ENCODE measurements at places on chromosomes 6 and 20.

- DNase-seq: no peak
Measured at GRCh38 chr20:1085492-1086276, 32.7 kb upstream of the PSMF1 start.

DNA sequence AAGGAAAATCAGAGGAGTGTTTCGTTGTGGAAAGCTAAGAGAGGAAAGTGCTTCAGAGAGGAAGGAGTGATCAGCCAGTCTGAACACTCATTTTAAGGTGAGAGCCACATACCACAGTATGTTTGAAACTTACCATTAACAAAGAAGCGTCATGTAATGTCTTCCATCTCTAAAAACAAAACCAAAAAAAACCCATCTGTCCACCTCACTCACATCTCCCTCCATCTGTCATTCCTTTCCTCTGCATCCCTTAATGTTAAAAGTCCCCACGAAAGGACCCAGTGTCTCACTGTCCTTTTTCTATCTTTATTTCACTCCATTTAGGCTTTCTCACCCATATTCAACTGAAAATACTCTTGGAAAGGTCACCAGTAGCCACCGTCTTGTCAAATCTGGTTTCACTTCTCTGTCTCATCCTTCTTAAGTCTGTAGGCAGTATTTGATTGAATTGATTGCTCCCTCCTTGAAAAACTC, 59.4 kb upstream of the GNRH2 start:
- peak; percentile 6 for DNase-seq

GRCh38 chr20:44648579-44648978, 2.9 kb downstream of the ADA start:
- no peak for DNase-seq

DNA sequence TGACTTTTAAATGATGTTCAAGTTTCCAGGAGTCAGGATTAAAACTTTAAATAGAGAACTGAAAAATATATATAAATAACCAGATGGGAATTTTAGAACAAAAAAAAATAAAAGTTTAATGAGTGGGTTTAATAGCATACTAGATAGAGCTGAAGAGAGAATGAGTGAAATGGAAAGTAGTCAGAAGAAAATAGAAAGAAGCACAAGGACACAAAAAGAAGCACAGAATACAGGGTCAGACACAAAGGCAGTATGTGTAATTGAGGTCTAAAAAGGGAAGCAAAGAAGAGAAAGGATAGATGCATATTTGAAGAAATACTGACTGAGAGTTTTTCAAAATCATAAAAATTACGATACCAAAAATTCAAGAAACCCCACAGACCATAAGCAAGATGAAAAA, 159.8 kb upstream of the FERMT1 start:
- no peak for DNase-seq

- peak; percentile 50 for DNase-seq
Measured at GRCh38 chr6:7112741-7113313, 5.1 kb downstream of the RREB1 start.

DNA sequence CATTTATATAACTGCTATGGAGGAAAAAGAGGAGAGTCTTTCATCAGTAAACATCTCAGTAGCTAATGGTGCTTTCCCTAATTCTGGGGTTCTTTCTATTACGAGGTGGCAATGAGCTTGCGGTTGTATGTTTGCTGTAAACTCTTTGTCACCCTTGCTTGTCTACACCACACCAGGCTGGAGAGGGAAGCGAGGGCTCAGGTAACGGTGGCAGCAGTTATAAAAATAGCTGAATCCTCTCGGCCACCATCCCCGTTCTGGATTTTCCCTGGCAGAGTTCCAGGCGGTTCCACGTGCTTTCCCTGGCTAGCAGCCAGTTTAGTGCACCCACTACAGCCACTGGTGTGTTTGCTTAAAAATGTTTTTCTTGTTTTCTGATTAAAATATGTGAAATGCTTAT, 39.0 kb downstream of the MAS1 start:
- peak; percentile 77 for DNase-seq

GRCh38 chr6:4693173-4693970, 82.8 kb upstream of the CDYL start:
- no peak for DNase-seq

DNA sequence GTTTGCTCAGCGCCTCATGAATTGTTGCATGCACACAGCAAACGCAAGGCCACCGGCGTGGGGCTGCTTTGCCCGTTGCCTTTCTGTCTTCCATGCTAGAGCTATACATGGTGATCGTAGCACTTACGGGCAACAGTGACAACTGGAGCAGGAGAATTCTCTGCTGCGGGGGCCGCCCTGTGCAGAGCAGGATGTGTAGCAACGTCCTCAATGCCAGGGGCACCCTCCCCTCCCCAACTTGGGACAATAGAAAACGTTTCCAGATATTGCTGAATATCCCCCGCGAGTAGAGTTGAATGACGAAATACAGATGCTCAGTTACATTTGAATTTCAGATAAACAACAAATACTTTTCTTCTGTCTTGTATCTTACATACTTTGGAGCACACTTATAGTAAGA, 198.7 kb downstream of the TFAP2C start:
- DNase-seq: no peak

- DNase-seq: no peak
Measured at GRCh38 chr6:129698430-129698829, 11.5 kb downstream of the ARHGAP18 start.

DNA sequence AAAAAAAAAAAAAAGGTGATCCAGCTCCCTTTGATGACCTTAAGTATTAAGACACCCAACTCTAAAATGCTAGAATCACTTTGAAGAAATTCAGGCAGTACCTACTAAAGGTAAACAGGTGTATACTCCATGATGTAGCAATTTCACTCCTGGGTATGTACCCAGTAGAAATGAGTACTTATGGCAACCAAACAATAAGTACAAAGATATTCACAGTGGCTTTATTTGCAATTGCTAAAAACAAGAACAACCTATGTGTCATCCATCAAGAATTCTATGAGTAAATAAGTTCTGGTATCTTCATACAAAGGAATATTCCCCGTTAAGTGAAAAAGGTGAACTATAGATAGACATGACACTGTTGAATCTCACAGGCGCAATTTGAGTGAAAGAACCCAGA, 29.4 kb downstream of the MDGA1 start:
- no peak for DNase-seq

DNA sequence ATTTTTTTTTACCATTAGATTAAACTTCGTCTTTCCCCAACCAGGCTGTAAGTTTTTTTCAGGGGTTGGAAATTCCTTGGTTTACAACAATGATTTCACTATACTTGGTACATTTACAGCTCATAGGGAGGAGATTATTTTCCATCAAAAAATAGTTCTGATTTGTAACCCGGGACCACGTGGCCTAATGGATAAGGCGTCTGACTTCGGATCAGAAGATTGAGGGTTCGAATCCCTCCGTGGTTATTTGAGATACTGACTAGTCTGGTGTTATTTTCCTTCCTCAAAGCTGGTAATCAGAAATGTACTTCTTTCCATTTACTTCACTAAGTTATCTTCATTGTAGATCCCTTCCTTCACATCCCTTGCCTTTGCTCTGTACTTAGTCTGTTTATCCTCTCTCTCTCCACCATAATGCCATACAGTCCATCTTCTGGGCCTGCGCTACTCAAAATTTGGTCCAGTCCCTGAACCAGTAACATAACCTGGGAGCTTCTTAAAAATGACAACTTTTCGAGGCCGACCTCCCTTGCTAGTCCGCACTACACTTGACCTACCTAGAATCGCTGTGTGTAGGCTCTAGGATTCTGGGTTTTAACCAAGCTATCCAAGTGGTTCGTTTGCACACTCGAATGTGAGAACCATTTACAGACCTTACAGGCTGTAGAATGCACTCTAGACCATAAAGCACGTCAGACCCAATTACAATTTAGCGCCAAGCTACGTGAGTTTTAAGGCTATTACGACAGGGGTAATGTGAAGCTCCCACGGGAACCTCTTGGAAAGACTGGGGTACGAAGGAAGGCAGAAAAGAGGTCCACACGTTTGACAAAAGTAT, 42.1 kb upstream of the BTN3A2 start:
- DNase-seq: peak; percentile 85

DNA sequence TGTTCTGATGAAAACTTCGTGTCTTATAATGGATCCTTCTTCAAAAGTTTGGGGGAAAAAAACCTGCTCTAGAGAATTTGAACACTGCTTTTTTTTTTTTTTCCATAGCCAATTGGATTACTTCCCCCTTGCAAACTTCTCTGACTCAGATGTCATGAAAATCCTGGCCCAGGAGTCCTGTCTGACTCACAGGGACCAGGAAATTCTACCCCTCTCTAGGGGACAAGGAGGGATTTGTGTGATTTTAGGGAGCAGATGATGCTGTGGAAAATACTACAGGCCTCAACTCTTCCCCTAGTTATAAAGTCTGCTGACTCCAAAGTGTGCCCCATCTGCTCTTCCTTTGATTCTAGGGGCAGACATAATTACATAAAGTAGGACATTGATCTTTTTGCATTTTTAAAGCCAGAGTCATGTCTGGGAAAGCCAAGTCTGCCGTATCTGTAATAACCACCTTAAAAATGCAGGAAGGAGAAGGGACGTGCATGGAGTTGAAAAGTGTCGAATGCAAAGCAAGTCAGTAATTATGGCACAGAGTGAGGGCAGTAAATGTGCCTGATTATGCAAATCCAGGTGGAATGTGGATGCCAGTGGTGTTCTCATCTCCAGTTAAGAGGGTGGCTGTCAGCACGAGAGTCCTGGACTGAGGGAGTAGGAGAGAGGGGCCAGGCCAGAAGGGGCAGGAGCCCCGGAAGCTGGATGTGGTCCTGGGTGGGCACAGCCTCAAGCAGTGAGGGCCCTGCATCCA, 144.3 kb upstream of the SULF2 start:
- no peak for DNase-seq

DNA sequence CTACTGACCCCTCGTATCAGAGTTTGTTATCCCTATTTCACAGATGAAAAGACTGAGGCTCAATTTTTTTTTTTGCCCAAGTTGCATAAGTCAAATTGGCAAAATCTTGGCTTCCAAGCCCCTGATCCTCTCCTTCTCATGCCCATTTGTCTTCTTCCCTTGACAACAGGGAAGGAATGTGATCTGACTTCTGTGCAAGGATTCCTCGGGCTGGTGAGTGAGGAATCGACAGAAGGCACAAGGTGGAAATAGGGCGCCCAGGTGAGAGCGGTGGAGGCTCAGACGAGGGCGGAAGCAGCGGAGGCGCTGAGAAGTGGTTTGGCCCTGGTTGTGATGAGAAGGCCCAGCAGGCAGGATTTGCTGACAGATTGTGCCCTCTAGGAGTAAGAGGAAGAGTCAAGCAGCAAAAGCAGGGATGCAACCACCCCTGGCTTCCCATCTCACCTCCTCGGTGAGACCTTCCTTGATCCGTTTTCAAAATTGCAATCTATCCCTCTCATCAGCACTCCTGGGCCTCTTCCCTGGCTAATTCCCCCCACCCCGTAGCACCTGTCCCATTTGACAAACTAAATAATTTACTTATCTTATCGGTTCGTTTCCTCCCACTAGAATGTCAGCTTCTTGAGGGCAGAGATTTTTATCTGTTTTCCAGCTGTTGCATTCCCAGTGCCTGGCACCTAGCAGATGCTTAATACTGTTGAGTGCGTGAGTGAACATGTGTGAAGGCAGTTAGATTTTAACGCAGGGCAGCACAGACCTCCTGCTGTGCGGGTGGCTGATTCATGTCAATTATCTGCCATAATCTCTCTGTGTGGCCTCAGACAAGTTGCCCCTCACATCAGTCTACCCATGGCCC, 3.7 kb upstream of the SIRPA start:
- no peak for DNase-seq

DNA sequence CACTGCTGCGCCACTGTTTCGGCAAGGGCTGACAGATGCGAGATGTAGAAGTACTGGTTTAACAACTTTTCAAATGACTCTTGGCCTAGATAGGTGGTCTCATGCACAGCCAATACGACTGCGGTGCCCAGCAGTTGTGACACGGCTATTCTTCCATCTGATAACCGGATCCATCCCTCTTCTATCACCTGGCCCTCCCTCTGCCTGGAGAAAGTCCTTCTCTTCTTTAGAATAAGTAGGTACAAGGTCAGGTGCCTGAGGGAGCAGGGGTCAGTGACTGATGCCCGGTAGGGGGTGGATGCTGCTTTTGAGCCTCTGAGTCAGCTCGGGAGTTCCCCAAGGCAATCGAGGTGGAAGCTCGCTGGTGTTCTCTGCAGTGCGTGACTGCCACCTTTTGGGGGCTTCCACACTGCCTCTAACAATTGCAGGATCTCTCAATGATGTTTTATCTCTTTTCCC, 166.8 kb upstream of the GRIK2 start:
- DNase-seq: peak; percentile 4

DNA sequence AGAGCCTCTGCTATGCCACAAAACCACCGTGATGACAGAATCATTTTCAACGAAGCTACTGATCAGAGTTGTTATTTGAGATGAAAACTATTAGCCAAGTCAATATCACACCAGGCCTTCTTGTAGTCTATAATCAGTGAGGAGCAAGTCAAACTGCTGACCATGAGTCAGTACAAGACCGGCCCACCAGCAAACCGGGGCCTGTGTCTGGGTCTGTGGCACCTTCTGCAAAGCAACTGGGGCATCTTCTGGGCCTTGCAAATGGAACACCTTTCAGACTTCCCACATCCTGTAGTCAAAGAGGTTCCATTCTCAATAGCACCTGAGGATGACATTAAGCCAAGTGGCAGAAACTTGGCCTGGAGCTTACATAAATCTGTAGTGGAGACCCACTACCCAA, 38.5 kb downstream of the CPXM1 start:
- no peak for DNase-seq

- no peak for DNase-seq
Measured at GRCh38 chr6:135592276-135592675, 94.7 kb upstream of the AHI1 start.

DNA sequence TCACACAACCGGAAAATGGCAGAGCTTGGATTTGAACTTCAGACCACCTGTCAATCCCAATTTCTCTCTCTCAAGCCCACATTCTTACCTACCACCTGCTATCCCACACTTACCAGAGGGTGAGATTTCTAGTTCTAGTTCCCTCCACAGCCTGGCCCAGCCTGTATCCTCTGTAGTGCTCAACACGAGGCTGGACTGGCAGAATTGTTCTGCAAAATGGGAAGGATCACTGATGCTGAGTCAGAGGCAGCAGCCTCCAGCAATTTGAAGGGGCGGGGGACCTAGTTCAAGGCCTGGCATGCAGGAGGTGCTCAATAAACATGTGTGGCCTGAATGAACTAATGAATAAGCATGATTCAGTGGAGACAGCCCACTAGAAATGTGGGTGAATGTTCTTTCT, 53.6 kb upstream of the TTPAL start:
- no peak for DNase-seq

- DNase-seq: peak; percentile 39
Measured at GRCh38 chr6:259901-260508, 32.3 kb upstream of the DUSP22 start.

All from CD4-positive, alpha-beta T cell treated with Interleukin-21 for 1 hour (primary cell).